Retinal pigment epithelial cell (primary cell): ENCODE measurements at places on chromosomes 11 and 22.

- no peak for DNase-seq
Observed at GRCh38 chr11:12606597-12606996, 67.6 kb upstream of the TEAD1 start.

DNA sequence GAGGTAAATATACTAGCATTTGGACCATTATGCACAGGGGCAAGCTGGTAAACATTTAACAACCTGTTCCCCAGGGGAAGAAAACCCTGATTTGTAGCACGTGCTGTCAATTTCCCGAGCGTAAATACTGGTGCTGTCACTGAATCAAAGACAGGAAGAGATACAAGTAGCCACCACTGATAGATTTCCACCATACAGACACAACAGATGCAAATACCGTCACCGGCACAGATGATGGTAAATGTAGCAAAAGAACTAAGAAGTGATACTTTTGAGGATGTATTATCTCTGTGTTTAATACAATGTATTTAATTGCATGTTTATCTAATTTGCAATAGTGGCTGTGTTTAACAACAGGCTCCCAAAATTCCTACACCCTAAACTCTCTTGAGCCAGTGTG is 39.6 kb downstream of the SHISAL1 start:
- no peak for DNase-seq

GRCh38 chr11:94795476-94796189 is 27.5 kb downstream of the AMOTL1 start:
- no peak for DNase-seq

- DNase-seq: no peak
Observed at GRCh38 chr22:49532869-49533802, 294.5 kb downstream of the BRD1 start.

DNA sequence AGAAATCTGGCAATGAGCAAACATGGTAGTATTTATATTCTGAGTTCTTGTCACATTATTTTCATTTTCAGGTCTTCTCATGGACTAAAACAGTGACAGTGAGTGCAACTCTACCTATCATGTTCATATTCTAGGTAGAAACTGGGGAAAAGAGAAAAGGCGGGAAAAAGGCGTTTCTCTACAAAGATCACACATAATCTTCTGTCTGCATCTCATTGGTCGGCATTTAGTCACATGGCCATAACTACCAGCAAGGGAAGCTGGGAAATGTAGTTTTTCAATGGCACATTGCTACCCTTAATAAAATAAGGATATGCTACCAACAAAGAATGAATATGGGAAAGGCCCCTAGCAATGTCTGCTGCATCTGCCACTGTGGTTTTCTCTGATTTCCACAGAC is 57.6 kb upstream of the B3GAT1 start:
- no peak for DNase-seq

- no peak for DNase-seq
Observed at GRCh38 chr11:90135016-90135415, 553 bp downstream of the NAALAD2 start.

- DNase-seq: no peak
Observed at GRCh38 chr11:47391711-47392432, 13.5 kb upstream of the SPI1 start.

GRCh38 chr22:35397095-35397904 is 2.6 kb upstream of the MCM5 start:
- no peak for DNase-seq

GRCh38 chr11:68469122-68469521 is 8.6 kb downstream of the PPP6R3 start:
- no peak for DNase-seq

- DNase-seq: no peak
Observed at GRCh38 chr11:57622263-57622662, 24.8 kb downstream of the SERPING1 start.

DNA sequence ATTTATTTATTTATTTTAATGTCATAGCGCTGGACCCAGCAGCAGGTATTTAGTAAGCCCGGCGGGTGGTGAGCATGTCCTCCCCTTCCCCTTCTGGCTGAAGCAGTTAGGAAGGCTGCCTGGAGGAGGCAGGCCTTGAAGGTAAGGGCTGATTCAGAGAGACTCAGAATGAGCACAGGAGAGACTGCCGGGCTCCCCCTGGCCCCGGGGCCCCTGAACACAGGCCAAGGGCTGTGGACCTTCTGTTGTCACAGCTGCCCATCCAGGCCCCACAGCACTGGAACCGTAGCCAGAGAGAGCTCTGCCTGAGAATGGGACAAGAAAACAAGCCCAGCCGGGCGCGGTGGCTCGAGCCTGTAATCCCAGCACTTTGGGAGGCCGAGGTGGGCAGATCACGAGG is 52.8 kb downstream of the KCNJ4 start:
- no peak for DNase-seq

DNA sequence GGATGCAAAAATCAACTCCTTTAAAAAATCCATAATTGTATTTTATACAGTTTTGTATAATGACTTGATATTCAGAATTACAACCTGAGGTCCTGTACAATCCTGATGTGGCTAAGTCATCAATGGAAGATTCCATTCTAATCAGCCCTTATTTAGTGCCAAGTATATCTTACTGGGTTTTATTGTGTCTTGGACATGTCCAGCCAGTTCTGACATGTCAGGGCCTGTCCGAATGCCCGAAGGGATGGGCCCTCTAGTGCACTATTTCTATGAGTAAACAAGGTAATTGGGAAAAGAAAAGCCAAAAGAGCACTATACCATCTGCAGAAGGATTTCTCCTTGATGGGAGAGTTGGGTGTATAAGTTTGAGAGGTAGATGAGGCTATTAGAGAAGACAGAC is 412.9 kb downstream of the METTL15 start:
- no peak for DNase-seq

- peak; percentile 92 for DNase-seq
Observed at GRCh38 chr11:46296528-46297448, 19.3 kb downstream of the CREB3L1 start.

- peak; percentile 26 for DNase-seq
Observed at GRCh38 chr11:110491577-110492320, 62.0 kb downstream of the FDX1 start.

DNA sequence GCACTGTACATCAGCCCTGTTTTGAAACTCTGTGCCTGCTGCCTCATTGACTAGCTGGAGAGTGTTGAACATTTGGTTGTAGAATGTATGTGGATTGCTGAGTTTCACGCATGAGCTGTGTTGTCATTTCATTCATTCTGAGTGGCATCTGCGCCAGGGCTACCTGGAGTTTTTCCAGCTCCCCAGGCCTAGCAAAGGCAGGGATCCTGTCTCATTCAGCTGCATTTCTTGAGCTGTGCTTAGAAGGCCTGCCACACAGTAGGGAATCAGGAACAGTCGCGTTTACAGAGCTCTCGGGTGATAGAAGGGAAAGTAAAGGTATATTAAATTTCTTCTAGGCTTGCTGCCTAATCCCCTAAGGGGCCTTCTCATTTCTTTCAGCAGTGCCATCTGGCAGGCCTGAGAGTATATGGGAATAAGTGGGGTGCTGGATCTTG is 44.3 kb downstream of the PTPRJ start:
- no peak for DNase-seq

GRCh38 chr11:73047773-73048371 is 94.2 kb downstream of the FCHSD2 start:
- DNase-seq: no peak

DNA sequence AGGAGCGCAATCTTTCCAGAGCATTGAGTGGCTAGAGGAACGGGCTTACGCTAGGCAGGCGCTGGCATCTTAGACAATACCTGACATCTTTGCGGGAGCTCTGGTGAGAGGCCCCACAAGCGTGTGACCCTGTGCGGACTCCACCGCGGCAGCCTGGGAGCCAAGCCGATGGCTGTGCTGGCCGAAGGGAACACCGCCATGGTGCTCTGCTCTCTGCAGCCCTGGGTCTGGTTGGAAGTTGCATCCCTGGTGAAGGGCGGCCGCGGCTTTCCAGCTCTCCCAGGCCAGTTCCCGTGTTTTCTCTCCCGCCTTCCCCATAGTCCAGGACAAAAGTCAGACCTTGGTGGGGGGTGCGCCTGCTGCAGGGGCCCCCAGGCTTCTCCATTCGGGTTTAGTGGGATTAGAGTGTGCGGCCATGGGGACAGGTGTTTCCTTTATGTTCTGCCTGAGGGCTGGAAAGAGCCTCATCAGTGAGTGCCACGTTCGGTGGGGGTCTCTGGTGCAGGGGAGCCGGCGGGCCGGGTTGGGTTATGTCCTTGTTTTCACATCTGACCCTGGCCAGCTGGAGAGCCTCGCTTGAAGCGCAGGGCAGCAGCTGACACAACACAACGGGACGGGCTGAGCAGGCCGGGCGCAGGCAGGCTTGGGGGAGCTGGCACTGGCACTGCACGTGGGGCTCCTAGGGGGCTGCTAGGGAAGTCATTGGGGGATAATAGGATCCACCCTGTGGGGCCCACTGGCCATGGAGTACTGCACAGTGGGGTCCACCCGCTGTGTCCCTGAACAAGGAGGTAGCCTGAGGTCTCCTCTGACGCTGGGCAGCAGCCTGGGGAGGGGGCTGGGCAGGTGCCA is 94.8 kb downstream of the KCNQ1 start:
- no peak for DNase-seq

DNA sequence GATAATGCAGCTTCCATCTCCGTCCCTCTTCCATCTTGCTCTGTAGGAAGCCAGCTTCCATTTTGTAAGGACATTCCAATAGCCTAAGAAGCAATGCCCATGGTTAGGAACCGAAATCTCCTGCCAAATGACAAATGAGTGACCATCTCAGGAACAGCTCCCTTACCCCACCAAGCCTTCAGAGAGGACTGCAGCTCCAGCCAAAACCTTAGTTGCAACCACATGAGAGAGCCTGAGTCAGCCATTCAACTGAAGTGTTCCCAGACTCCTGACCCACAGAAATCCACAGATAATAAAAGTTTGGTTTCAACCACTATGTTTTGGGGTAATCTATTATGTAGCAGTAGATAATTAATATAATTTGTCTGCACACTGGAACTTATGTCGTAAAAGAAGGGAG is 51.7 kb upstream of the LDLRAD3 start:
- no peak for DNase-seq

DNA sequence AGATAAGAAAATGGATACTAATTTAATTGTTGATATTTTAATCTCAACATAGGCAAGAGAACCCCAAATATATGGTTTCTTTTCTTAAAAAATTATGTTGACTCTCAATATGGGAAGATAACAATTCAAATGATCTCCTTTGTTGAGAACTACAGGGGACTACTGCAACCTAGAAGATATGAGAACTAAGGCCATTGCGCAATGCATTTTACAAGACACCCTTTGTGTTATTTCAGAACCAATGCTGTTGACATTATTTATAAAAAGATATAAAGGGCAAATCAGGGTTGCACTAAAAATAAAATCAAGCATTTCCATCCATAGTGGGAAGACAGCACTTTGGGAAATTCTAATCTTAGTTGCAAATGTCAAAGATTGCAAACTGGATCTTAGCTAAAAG is 322.3 kb downstream of the SOX6 start:
- no peak for DNase-seq

DNA sequence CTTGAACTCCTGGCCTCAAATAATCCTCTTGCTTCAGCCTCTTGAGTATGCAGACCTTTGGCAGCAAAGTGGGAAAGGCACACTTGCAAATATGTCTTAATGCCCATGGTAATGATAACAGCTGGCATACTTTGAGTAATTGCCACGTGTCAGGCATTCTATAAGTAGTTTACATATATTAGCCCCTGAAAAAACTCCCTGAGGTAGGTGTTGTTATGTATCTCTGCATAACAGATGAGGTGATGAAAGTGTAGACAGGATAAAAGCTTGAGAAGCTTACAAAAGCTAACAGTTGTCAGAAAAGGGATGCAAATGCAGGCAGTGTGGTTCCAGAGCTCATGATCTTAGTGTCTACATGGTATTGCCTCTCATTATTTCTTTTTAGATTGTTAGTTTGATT is 291.1 kb upstream of the C11orf87 start:
- DNase-seq: no peak

- DNase-seq: no peak
Observed at GRCh38 chr11:113243696-113244095, 70.7 kb upstream of the TTC12 start.

DNA sequence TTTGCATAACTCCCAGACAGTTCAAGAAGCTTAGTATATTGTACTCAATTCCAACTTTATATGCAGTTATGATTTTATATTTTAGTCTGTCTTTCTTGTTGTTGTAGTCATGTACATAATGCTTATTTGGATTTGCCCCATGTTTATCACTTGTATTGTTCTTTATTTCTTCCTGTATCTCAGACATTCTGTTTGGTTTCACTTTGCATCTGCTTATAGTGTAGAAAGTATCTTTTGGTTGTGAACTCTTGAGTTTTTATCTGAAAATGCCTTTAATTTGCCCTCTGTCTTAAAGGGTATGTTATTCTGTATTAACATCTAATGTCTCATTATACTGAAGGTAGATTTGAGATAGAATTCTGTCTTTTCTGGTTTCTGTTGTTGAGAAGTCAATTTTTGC is 275.4 kb downstream of the DYNC2H1 start:
- no peak for DNase-seq

GRCh38 chr22:36433318-36434231 is 45.8 kb upstream of the MYH9 start:
- no peak for DNase-seq

- no peak for DNase-seq
Observed at GRCh38 chr22:23279781-23280180, 99.5 kb downstream of the BCR start.

GRCh38 chr11:76690736-76691135 is 20.2 kb upstream of the LRRC32 start:
- DNase-seq: no peak

DNA sequence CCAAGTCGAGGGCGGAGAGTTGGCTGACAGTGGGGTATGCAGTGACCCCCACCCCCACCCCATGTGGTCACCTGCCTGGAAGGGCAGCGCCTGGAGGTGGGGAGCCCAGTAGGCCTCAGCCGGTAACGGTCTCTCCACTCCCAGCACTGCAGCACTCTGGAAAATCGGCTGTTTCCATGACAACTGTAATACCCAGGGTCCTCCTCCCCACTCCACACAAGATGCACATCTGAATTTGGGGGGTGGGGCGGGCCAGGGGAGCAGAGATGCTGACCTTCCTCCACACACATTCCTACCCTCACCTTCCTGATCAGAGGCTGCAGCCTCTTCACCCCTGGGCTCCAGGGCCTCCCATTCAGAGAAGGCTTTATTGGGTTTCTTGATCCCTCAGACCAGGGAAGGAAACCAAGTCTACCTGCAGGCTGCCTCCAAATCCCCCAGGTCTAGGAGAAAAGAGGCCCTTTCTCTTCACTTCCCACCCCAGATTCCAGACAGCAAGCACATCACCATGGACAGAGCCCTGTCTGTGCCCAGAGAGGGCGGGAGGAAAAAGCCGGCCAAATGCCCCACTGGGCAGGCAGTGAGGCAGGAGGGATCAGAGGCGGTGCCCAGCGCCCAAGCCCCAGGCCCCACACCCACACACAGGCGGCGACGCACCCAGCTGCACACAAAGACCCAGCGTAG is 46.5 kb downstream of the SLC22A12 start:
- no peak for DNase-seq

GRCh38 chr22:19917389-19918138 is 24.0 kb upstream of the COMT start:
- DNase-seq: no peak
